ENCODE measurements at places on chromosomes 6 and 20. TPM values are rescaled to one million over a fixed set of nuclear protein-coding genes. Genes with fewer than 3 reads are reported as not detected.

DNA sequence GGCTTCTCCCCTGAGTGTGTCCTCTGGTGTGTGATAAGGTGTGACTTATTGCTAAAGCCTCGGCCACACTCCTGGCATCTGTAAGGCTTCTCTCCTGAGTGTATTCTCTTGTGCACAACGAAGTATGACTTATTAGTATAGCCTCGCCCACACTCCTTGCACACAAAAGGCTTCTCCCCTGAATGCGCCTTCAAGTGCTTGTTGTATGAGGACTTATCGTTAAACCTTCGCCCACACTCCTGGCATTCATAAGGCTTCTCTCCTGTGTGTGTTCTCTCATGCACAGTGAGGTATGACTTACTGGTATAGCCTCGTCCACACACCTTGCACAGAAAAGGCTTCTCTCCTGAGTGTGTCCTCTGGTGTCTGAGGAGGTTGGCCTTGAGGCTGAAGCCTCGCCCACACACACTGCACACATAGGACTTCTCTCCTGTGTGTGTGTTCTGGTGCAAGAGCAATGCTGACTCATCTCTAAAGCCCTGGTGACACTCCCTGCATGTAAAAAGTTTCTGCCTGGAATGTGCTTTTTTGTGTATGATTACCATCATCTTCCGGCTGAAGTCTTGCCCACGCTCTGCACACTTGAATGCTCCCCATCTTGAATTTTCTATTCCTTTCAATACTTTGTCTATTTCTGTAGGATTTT lies 20.4 kb downstream of the ZNF337 start:
- no peak for DNase-seq

- DNase-seq: no peak
Measured at GRCh38 chr20:37944456-37944981, 41.6 kb downstream of the VSTM2L start.

- no peak for DNase-seq
Measured at GRCh38 chr6:52754443-52754842, 8.8 kb downstream of the GSTA2 start.

DNA sequence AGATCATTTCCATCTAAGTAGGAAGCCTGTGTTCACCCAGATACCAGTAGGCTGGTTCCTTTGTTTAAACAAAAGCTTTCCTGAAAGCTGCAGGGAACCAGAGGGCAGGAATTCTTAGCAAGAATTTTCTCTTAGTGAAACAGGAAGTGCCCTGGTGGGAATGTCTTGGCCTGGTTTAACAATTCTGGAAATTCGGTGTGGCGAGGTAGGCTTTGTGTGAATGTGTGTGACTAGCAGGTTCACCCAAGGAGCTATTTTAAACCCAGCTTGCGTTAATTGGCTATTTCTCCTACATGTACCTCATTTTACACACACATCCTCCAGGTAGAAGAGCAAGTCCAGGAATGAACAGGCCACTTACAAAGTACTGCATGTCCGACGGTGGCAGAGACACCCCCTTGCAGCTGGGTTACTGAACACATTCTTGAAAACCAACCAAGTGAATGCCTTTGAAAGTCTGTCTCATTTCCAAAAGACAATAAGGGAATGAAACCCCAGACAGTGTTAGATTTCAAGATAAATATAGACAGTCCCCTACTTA lies 64.6 kb downstream of the GFOD1 start:
- no peak for DNase-seq

DNA sequence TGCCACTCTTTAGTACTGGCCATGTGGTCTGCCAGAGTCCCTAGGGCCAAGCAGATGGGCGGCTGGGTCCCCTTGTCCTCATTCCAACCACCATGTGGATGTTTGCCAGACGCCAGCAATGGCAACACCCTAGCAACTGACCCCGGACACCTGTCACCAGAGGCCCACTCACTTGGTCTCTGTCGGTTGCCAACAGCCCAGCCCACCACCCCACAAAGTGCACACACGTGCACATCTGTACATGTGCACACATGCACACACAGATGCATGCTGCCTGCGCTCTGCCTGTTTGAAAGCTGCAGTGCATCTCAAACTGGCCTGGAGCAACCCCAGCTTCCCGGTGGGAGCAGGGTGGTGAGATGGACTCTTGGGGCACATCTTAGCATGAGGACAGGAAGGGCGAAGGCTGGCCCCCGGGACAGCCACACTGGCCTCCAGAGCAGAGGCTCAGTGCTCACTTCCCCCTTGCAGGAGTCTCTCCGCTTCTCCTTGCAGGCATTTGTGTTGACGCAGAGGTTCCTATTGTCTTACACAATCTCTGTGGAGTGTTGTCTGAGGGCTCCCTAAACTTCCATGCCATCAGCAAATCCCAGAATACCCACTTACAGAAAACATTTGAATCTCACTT lies 54.0 kb downstream of the PSMG4 start:
- no peak for DNase-seq

GRCh38 chr20:62632575-62633090 lies 9.7 kb upstream of the SLCO4A1 start:
- no peak for DNase-seq

GRCh38 chr6:132785936-132786335 lies 12.5 kb downstream of the SLC18B1 start:
- DNase-seq: no peak

DNA sequence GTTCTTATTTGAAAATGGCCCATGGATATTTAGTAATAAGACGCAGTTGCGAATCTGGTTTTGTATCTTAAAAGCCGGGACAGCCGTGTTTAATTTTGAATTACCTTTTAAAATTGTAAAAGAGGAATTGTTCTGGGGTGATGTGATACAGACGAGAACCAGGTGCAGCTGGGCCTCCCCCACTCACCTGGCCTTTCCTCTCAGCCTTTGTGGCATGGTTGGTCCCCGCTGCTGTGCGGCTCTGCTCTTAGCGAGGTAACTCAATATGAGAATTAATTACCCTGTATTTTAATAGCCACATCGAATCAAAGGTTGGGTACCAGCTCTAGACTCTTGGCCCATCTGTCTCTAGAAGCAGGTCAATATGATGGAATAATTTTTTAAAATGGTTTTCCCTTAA lies 56.5 kb upstream of the DACT2 start:
- no peak for DNase-seq

DNA sequence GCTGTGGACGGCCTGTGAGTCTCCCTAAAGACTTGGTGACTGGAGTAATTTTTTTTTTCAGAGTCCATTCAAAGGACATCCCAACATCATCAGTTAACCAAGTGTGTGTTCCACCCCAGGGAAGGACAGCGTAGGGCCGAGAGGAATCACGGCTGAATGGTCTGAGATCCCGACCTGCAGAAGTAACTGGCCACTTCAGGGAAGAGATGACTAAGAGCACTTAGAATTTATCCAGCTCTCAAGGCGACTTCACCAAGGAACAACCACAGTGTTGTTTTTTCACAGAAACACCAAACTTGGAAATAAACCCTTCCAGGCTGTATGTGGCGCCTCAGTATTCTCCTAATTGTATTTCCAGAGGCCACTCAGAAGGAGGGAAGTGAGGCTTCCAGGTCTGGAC lies 231.6 kb downstream of the FNDC1 start:
- DNase-seq: peak; percentile 29

- no peak for DNase-seq
Measured at GRCh38 chr20:33095249-33095648, 15.8 kb downstream of the BPIFB4 start.

DNA sequence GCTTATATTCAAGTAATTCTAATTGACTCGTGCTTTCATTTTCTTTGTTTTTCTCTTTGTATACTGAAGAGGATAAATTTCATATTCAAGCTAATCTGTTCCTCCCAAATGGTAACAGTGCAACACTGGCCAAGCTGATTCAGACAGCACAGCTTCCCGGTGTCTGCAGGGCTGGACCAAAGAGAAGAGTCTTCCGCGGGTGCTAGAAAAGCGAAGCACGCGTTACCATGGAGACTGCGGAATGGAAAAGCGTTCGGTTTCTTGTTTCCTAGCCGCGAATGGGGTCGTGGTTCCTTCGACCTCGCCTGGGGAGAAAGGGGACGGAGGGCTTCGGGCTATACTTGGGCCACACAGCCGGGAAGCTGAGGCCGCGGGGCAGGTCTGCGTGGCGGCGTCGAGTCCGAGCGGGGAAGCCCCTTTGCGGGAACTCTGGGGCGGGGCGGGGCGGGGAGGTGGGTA lies 6.2 kb upstream of the ZNF311 start:
- DNase-seq: no peak

DNA sequence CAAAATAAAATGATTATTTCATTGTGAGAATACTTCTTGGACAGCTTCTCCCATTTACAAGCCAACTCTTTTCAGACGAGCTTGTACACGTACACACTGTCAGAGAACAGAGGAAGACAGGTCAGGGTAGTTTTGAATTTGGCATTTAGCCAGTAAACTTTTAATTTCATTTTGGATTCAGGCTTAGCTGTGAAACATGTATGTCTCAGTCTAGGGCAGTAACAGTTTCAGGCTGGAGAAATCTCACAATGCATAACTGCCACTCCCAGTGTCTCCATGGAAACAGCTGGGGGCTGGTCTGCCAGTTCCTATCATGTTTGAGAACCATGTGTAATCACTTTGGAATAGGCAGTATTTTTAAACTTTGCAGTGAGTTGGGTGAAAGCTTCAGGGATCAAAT lies 22.0 kb upstream of the QKI start:
- DNase-seq: no peak

EPPIN gene
- not detected for total RNA-seq

TRIM40 gene
- not detected for total RNA-seq

HS3ST5 gene
- 0.17 TPM for total RNA-seq

RNGTT gene
- total RNA-seq: 17.6 TPM

ID4 gene
- 7.0 TPM for total RNA-seq

VNN1 gene
- total RNA-seq: under 0.01 TPM
